Skeletal muscle cell (primary cell): ENCODE measurements at places on chromosomes 16 and 17.

GRCh38 chr17:6429266-6429665 is 5.7 kb downstream of the AIPL1 start:
- DNase-seq = no peak

DNA sequence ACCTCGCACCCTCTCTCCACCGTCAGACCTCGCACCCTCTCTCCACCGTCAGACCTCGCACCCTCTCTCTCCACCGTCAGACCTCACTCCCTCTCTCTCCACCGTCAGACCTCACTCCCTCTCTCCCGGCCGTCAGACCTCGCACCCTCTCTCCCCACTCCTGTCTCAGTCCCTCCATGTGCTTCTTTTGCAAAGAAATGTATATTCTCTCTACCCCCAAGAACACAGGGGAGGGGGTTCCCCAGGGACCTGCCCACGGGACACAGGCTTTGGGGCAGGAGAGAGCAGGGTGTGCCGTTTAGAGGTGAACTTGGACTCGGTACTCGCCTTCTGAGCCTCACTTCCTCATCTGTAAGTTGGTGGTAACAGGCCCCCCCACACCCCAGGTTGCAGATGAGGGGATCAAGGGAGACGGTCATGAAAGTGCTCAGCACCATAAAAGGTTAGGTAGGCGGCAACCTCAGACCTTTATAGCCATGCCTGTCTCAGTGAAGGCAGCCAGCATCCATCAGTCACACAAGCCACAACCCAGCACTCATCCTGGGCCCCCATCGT is 63.7 kb downstream of the RPH3AL start:
- no peak for DNase-seq

- DNase-seq = no peak
Measured at GRCh38 chr17:17994271-17995069, 21.8 kb downstream of the DRC3 start.

GRCh38 chr17:69305177-69305576 is 21.8 kb downstream of the ABCA5 start:
- no peak for DNase-seq

- no peak for DNase-seq
Measured at GRCh38 chr16:26951950-26952349, 114.8 kb upstream of the C16orf82 start.
